ENCODE measurements at places on chromosomes 3 and 15.

DNA sequence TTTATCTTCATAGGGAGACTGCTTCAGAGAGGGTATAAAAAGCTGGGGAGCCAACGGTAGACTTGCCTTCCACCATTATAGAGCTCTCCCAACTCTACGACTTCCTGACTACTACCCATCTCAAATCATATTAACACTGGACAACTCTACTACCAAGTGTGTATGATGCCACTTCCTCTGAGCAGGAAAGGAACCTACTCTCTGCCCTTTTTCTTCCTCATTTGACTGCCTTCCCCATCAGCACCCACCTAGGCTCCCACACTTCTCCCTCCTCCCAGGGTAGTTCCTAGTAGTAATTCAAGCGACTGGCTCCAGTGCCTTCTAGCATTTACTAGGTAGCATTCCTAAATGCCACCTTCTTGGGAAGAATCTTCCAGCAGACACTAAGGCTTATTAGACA, 24.5 kb upstream of the TBL1XR1 start:
- no peak for DNase-seq

- no peak for DNase-seq
Measured at GRCh38 chr3:86986671-86987420, 4.1 kb downstream of the VGLL3 start.

GRCh38 chr3:30199855-30200254, 406.5 kb upstream of the TGFBR2 start:
- no peak for DNase-seq

- no peak for DNase-seq
Measured at GRCh38 chr3:155416500-155417118, 123.1 kb upstream of the STRIT1 start.

All from activated CD8-positive, alpha-beta T cell treated with anti-CD3 and anti-CD28 coated beads for 36 hours (primary cell).